ENCODE measurements at places on chromosomes 6 and 20. TPM values are rescaled to one million over a fixed set of nuclear protein-coding genes. Genes with fewer than 3 reads are reported as not detected.

Gene CST2
- total RNA-seq: not detected

Gene TMEM200A
- total RNA-seq: 1.3 TPM

Gene RAET1L
- not detected for total RNA-seq

Gene CCDC170
- not detected for total RNA-seq

Gene C20orf204
- total RNA-seq: 5.5 TPM

Measured in activated CD4-positive, alpha-beta T cell treated with anti-CD3 and anti-CD28 coated beads, Interleukin-2, amount 10 ng/mL, durations not matched to agents 24 days and 14 days (primary cell).